Caudate nucleus (tissue), 63 donors: ENCODE measurements at places on chromosomes 12 and 14.

GRCh38 chr14:100740196-100740825 is 13.6 kb downstream of the DLK1 start:
- no peak for DNase-seq

GRCh38 chr12:57205931-57206330 is 10.7 kb upstream of the NXPH4 start:
- no peak for DNase-seq

- no peak for DNase-seq
These were observed 454.4 kb downstream of the FUT8 start for GRCh38 chr14:65866886-65867285.

GRCh38 chr12:44078273-44078672 is 242.4 kb downstream of the TMEM117 start:
- no peak for DNase-seq
